ENCODE measurements at places on chromosomes 16 and 17.

- DNase-seq: no peak
Measured at GRCh38 chr17:8375738-8376259, 705 bp downstream of the KRABD2 start.

DNA sequence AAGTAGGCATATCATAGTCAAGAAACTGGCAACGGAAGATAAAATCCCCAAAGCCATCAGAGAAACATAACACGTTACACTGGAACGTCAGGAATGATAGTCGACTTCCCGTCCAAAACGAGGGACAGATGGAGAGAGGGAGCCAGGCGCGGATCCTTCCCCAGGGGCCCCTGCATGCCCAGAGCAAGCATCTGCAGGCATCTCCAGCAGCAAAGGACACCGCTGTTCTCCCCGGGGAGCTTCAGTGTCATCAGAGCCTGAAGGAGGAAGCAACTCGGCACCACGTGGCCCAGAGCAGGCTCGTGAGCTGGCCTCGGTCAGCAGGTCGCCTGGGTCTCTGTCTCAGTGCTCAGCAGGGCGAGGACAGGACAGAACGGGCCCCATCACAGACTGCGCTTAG lies 50.1 kb downstream of the LMF1 start:
- no peak for DNase-seq

DNA sequence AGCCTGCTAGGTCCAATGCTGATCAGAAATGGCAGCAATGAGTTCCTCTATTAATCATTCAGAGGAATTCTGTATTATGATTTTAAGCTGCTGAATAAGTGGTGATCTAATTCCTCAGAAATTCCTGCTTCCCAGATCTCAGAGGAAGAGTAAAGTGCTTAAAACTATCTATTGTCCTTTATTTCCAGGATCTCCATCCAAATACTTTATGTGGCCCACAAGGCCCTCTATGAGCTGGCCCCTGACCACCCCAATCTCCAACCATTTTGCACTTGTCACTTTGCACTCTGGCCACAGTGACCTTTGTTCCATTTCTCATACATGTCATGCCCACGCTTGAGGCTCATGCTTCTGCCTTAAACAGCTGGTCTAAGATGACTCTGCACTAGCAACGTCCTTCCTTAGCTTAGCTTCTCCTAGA lies 93.7 kb downstream of the CA10 start:
- no peak for DNase-seq

DNA sequence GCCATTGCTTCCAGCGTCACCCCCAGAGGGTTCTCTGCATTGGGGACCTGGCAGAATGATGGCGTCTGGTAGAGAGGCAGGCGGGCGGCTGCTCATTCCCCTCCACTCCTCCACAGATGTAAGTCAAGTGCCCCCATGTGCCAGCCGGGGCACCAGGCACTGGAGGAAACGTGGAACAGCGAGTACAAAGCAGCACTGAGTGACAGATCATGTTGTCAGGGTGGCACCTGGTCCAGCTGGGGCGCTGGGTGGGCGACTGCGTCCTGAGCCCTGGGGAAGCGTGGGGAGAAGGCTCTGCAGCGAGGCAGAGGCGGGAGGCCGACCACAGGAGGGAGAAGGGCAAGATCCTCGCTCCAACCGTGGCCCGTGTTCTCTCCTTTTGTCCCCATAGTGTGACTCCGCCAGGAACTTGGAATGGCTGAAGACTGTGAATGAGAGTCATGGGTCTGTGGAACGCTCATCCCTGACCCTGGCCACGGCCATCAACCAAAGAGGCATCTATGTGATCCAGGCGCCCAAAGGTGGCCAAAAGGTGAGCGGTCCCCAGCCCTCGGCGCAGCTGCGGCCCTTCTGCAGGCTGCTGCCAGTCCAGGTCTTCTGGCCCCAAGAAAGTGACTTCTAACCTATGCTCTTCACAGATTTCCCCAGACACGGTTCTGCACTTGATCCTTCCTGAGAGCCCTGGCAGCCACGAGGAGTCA lies 76.7 kb downstream of the RNF213 start:
- no peak for DNase-seq

DNA sequence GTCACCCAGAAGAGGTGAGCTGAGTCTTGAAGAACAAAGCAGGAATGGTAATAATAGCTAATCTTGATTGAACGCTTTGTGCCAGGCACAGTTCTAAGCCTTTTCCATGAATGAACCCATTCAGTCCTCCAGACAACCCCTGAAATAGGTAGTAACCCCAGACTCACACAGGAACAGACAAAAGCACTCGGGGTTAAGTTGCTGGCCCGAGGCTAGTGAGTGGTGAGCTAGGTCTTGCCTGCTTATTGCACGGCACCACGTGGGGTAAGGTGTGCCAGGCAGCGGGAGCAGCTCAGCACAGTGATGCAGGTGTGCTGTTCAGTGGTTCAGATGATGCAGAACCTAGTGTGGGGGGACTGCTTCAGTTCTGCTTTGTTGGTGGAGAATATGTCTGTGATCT lies 181.6 kb downstream of the RAB11FIP4 start:
- no peak for DNase-seq

GRCh38 chr16:68985855-68986254 lies 119.6 kb upstream of the HAS3 start:
- no peak for DNase-seq

DNA sequence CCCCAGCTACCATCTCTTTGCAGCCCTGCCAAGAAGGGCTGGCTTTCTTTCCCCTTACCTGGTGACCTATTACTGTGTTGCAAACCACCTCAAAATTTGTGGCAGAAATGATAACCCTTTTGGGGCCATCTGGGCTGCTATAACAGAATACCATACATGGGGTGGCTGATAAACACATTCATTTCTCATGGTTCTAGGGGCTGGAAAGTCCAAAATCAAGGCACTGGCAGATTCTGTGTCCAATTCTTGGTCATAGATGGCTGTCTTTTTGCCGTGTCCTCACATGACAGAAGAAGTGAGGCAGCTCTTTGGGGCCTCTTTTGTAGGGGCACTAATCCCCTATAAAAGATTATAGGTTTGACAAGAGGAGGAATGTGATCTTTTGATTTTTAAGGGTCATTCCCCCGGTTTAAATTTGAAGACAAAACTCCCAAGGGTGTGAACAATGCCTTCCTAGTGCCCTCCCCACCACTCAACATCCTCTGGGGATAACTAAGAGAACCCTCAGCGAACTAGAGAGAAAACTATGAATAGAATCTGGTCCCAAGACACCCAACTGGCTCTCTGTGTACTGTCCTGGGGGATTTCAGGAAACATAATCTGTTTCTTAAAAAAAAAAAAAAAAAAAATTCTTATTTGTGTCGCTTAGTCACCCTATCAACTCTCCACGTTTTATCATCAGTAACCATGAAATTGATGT lies 1.7 kb upstream of the METTL22 start:
- no peak for DNase-seq

- DNase-seq: no peak
Measured at GRCh38 chr17:31915456-31916100, 14.1 kb upstream of the UTP6 start.

DNA sequence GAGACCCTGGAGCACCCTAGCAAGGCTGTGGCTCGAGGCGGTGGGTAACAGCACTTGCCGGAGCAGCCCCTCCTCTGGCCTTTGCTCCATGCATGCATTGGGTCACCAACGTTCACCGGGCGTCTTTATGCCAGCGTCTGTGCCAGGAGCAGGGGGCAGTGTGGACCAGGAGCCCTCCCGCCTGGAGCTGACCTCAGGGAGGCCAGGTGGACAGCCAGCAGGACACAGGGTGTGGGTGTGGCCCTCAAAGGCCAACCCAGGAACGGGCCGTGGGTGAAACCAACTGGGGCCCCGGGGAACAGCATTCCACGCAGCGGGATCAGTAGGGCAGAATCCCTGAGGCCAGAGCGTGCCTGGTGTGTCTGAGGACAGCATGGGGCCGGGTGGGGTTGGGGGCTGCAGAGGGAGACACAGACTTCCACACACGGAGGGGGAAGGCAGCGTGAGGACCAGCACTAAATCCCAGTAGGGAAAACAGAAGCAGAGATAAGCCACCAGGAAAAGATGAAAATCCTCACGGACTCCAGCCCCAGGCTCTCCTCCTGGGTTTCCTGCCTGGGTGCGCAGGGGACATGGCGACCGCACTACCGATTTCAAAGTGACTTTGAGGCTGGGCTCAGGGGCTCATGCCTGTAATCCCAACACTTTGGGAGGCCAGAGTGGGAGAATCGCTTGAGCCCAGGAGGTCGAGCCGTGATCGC lies 2.9 kb upstream of the CD7 start:
- no peak for DNase-seq

GRCh38 chr16:17519101-17519955 lies 48.6 kb upstream of the XYLT1 start:
- no peak for DNase-seq

DNA sequence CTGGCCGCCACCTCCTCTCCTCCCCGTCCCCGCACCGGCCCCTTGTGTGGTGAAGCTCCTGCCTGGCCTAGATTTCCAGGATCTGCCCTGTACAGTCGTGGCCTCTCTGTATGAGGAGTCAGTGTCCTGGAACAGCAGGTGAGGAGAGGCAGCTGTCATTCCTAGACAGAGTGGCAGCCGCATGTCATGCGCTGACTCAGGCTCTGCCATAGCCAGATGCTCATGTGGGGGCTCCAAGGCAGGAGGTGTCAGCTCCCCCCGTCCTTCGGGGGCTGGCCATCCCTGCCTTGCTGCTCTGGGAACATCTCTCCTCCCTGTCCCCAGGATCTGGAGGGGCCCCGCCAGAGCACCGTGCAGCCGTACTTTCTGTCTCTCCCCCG lies 60.4 kb downstream of the BAIAP2 start:
- DNase-seq: no peak

DNA sequence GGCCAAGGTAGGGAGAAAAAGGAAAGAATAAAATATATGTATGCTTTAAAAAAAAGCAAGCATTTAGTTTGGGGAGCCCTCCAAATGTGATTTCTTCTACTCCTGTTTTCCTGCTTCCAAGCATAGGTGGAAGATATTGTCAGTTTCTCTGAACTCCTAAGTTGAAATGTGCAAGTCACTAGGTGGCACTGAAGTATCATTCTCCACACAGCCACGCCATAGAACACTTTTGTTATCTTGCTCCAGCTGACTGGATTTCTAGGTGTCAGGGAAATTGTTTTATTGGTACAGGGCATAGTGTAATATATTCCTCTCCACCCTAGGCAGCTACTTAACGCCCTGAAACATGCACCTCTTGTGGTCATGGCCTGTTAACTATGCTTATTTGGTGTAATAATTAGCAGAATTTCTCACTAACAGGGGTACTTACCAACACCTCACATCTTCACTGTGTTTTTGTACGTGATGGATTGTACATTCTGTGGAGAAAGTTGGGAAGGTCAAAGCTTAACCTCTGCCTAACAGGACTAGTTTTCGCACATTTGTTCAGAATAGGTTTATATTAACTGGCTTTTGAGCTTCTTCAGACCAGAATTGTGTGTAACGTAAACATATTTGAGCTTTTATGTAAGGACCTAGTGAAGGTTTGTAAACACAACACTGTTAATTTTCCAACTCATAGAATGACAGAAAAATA lies 69.3 kb downstream of the FTO start:
- DNase-seq: no peak

GRCh38 chr16:12310286-12310685 lies 333.8 kb downstream of the SNX29 start:
- DNase-seq: no peak

DNA sequence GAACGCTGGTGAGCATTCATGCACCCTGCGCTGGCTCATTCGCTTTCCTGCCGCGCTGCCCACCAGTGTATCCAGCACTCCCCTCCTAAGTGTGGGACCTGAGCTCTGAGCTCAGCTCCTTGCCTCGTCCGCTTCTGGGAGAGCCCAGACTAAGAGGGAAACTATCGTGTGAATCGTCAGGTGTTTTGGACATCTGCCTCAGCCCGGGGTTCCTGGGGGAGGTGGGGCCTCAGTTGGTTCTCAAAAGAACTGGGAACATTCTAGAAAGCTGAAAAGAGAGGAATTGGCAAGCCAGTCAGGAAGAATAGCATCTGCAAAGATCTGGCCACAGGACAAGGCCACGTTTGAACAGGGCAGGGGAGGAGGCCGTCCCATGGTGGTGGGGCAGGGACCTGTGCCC lies 205.4 kb upstream of the CIBAR2 start:
- no peak for DNase-seq

- no peak for DNase-seq
Measured at GRCh38 chr16:58044266-58045019, 18.9 kb downstream of the MMP15 start.

DNA sequence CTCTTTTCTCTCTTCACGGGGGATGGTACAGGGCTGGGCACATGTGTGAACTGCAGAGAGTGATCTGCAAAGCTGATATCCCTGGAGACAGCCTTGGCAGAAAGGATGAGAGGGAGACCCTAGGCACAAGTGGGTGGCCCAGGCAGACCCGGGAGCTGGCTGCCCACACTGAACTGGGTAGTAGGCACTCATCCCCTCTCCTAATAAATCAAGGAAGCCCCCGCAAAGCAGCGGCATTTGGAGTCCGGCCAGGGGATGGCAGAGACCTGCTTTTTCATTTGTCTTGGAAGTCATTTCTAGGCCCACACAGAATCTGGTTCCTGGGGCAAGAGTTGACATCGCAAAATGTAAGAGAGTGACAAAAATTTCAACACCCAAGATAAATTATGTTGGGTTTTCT lies 3.0 kb upstream of the TFAP4 start:
- no peak for DNase-seq

- DNase-seq: no peak
Measured at GRCh38 chr16:11407047-11407982, 62.1 kb downstream of the RMI2 start.

DNA sequence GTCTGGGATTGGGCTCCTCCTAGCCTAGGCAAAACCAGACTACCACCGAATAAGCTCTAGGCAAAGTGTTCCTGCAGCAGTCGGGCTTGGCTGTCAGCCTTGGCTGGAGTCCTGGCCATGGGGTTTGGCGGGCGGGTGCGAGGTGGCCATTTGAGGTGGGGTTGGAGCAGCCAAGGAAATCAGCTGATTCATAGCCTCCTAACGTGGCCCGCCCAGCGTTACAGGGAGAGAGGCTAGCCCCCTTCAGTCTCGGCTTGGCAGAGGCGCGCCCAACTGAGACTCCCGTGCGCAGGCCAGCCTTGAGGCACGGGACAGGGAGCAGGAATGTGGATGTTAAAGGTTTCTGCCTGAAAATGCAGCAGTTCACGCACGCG lies 1.9 kb downstream of the PMP22 start:
- no peak for DNase-seq

DNA sequence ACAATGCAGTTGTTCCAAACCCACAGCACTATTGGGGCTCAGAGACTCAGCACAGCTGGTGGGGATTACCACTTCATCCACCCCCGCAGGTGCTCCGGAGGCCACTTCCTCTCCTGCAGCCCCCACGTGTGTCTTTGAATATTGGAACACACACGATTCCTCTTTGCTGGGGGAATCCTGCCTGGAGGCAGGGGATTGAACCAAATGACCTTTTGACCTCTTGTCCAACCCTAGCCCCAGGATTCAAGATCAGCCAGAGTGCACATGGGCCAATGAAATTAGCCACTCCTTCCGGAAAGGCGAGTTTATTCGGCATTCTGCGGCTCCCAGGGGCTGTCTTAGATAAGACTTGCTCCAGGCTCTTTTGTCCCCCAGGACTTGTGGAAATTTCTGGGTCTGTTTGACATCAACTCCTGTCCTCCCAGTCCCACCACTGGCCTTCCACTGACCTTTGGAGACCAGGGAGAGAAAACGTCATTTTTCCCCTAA lies 350.2 kb downstream of the FOXL1 start:
- no peak for DNase-seq

Measured in cortex of kidney (tissue), 1 donor.